ENCODE measurements at places on chromosomes 1 and 21.

GRCh38 chr1:2312515-2313301 lies 78.6 kb downstream of the MORN1 start:
- DNase-seq: no peak

- no peak for DNase-seq
These were observed 28.6 kb upstream of the NADK start for GRCh38 chr1:1806890-1807289.

- DNase-seq: no peak
These were observed 12.5 kb downstream of the NVL start for GRCh38 chr1:224317383-224318045.

GRCh38 chr1:204961765-204962419 lies 81.1 kb upstream of the CNTN2 start:
- DNase-seq: no peak

DNA sequence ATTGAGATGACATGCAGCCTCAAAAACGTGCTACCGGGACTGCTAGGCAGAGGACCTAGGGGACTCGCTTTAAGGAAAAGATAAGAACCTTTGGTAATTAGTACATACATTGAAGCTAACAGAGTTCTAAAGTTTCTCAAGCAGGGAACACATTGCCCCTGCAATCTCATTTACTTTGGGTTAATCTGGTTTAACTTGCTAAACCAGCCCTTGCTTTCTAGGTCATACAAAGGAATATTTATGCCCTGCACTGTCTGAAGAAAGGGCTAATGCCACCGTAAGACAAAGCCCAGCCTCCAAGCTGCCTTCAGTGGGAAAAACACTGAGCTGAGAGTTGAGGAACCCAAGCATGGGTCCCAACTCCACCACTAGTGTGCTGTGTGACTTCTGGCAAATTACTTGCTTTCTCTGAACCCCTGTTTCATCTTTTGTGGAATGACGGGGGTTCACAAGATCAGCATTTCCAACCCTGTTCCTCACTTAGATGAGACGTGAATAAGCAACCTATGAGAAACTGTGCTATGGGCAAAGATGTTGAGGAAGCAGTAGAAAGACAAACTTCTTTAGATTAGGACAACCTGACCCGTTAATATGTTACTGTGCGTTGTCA lies 66.3 kb downstream of the VWA5B1 start:
- DNase-seq: no peak

- peak; percentile 76 for DNase-seq
These were observed 16.1 kb upstream of the STMN1 start for GRCh38 chr1:25922056-25922970.

- DNase-seq: no peak
These were observed 151.9 kb downstream of the TNFSF18 start for GRCh38 chr1:172898866-172899265.
